ENCODE measurements at places on chromosomes 12 and 14. TPM values are rescaled to one million over a fixed set of nuclear protein-coding genes. Genes with fewer than 3 reads are reported as not detected.

Gene TMEM132D
- total RNA-seq: not detected

Gene GLI1
- total RNA-seq: not detected

Gene CRIP1
- total RNA-seq: not detected

Gene IL31
- not detected for total RNA-seq

Gene APEX1
- total RNA-seq: 168 TPM

Gene HOXC11
- total RNA-seq: 1.2 TPM

Gene KIF26A
- total RNA-seq: 0.39 TPM

Gene HNRNPA1
- total RNA-seq: 1,435 TPM
